Panc1 (cell line): ENCODE measurements at places on chromosomes 2 and 18.

- DNase-seq: no peak
Measured at GRCh38 chr2:190589008-190589407, 54.5 kb upstream of the NEMP2 start.

DNA sequence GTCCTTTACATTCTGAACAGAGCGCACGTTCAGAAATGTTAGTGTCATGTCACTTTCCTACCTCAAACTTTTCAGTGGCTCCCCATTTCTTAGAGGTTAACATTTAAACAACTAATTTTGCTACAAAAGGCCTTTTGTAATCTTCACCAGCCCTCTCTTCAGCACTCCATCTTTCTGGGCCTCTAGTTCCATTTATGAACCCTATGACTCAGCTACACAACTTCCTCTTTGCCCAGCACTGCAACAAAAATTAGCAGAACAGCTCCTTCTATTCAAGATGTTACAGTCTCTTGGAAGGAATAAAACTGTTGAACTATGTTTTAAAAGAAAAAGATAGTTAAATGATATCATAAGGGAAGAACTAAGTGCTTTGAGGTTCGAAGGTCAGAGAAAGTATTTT, 139.9 kb downstream of the VWC2L start:
- no peak for DNase-seq

DNA sequence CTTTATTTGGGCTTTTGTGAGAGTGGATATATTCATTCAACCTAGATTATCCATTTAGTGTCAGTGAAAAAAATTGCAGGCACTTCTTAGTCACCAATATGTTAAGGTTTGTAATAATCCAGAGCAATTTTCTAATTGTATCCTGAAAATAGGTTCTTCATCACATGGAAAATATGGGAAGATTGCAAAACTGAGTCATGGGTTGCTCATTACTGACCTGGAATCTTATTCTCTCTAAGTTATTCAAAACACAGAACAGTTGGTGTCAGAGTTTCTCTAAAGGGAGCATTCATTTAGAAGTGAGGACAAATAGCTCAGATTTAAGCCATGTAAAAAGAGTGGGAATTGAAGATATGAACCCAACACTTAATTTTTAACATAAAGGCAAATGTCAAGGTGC, 181.3 kb downstream of the IKZF2 start:
- DNase-seq: no peak

GRCh38 chr2:168244318-168244717, 3.1 kb downstream of the STK39 start:
- no peak for DNase-seq

DNA sequence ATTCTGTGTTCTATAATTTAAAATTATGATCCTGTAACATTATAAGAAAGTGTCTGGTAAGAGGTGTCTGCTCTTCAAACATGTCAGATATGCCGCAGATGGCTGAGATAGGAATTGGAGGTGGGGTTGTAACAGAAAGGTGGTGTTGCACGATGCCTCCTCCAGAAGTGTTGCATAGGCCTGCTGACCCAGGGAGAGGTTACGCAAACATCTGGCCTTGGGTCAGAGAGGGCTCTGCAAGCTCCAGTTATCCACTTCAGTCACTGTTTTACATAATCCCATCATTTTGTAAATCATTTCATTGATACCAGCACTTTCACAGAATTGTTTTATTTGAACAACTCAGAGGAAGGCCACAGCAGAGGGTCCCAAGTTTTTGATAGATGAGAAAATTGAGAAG, 256.5 kb downstream of the OSR1 start:
- DNase-seq: no peak

DNA sequence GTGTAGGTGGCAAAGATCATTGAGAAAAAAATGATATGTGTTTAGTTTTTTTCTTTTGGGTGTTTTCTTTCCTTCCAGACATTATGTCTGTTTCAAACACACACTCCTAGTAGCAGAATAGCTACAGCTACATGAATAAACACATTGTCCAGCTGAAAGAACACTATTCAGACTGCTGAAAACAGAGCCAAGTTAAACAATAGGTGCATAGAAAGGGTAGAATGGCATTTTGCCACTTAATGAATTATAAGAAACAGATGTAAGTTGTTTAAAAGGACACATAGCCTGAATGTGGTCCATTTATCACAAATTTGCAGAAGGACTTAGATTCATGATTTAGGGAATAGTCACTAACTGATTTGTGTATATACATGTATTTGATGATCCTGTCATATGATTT, 20.1 kb downstream of the CTLA4 start:
- no peak for DNase-seq

DNA sequence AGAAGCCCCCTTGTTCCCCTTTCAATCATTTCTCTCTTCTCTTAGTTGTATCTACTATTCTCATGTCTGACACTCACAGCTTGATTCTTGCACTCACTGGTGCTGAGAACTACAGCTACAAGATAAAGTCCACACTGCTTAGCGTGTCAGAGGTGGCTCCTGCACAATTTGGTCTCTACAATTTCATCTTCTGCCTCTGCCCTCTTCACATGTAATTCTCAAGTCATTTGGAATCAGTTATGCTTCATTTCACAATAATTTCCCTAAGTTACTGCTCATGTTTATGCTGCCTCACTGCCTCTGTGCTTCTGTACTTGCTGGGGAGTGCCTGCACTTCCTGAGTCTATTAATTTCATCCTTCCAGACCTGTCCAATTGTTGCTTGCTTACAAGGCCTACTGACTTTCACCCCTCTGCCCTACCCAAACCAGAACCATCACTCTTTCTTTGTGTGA, 11.6 kb upstream of the NAB1 start:
- no peak for DNase-seq

GRCh38 chr2:100819370-100820272, at the start of gene NPAS2:
Gene NPAS2 (plus strand): TSS chr2:100820139. CDS start chr2:100904755, 84,616 bp downstream.
- no peak for DNase-seq

- no peak for DNase-seq
Measured at GRCh38 chr2:16010951-16011620, 70.7 kb downstream of the MYCN start.

GRCh38 chr2:219356834-219357233, 24.3 kb upstream of the RESP18 start:
- no peak for DNase-seq

DNA sequence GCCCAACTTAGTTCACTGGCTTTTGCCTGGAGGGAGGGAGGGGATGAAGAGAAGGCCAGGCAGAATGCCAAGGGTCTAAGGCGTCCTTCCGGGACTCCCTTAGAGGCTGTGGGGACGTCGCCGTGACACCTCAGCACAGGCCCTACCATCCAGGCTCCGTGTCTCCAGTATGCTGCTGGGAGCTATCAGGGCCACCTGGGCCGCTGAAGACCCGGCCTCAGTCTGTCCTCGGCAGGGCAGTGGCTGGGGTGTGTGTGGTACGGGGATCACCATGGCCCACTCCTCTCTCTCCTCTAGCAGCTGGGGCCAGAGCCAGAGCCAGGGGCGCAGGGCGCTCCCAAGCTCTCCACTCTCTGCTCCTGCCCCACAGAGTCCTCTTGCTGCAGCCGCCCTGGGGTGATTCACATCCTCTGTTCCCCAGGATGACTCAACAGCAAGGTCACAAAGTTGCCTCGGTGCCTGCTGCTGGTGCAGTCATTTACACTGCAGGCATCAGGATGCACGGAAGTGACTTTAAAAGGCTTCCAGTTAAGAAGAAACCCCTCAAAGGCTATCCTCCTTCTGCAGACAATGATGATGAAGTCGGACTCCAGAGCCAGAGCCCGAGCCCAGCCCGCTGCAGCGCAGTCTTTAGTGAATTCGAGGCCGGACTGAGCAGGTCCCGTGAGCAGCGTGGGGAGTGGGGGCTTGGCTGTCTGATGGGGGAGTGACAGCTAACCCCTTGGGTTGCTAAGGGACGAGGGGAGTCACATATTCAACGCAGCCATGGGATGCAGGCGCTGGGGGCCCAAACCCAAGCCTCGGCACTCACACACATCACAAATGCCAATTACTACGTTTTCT, 31.9 kb downstream of the SNORC start:
- peak; percentile 79 for DNase-seq

GRCh38 chr18:76488190-76488589, 6.9 kb downstream of the ZNF516 start:
- no peak for DNase-seq

DNA sequence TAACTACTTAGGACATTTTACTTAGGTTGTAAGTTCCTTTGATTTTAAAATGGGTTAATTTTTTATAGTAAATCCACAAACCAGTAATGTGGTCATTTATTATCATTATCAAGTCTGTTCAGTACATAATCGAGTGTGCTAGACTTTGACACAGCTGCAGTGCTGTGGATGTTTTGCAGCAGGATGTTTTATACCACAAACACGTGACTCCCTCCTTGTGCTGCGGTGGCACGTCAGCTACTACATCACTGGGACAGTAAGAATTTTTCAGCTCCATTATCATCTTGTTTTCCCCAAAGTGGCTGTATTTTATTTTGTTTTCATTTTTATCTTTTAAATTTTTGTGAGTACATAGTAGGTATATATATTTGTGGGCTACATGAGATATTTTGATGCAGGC, 70.0 kb downstream of the ATP9B start:
- DNase-seq: no peak

GRCh38 chr2:129181433-129181832, 798.0 kb upstream of the RAB6C start:
- no peak for DNase-seq

DNA sequence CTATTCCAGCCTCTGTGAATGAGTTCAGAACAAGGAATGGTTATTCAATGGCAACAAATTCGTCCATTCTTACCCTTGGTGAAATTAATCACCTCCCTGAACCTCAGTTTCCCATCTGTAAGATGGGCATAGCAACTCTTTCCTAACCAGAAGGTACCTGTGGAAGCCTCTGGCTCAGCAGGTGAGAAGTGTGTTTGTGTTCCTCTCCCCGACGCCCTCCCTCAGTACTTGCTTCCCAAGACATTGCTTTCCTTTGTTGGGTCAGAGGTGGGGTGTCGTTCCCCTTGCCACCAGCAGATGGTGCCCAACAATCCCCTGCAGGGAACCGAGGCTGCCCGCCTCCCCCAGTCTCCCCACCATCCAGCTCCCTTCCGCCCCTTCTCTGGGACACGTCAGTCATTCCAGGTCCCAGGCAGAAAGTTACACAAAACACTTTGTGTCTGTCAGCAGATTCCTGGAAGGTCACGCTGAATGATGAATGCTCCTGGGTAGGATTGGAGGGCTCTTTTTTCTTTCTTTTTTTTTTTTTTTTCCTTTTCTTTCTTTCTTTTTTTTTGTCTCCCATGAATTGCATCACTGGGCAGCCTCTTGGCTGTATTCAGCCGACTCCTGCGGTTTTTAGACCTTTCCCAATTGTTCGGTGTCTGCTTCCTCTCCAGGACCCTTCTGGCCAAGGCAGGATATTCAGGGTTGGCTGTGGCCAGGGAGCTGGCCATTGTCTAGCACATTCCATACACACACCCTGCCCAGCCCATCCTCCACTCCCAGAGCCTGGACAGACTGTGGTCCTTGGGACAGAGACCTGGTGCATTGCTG, 117.3 kb downstream of the LPIN1 start:
- DNase-seq: peak; percentile 54

DNA sequence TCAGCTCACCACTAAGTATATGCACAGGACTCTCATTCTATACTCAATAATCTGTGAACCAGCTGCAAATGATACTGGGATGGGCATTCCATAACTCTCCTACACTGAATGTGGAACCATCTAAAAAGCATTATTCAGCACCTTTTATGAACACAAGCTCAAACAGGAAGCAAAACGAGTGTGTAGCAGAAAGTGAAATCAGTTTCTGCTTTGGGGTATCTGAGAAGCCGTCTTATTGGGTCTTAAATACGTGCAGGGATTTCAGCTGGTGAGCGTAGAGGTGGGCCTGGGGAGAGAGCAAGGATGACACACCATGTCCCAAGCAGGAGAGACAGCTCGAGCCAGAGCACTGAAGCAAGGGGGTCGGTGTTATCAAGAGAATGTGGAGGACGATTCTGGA, 120.0 kb upstream of the TTN start:
- DNase-seq: no peak

DNA sequence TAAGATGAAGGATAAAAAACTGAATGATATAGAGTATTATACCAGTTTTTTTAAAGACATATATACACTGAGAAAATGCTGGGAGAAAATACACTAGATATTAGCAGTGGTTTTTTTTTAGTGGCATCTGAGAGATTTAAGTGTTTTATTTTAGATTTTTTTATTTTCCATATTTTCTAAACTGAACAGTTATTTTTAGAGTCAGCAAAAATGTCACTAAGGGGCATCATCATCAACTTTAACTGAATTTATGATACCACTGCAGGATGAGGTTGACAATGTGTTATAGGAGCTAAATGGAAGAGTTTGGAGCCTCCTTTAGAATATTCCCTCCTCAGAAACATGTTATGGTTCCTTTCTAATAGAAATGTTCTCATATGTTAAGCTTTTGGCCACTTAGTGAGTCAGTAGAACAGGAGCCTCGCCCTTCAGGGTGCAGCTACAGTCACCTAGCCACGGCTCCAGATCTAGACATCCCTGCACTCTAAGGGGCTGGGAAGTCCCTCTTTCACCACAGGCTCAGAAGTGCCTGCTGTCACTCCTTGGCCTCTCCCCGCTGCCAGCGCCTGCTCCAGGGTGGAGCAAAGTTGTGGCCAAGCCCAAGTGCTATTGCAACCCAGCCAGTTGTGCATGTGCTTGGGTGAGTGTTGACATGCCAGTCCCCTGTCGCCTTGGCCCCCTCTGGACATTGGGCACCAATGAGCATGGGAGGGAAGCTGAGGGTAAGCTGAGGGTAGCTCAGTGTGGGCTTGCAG, 210.7 kb upstream of the RASGRP3 start:
- DNase-seq: no peak

GRCh38 chr2:8677646-8678592, 3.9 kb upstream of the ID2 start:
- no peak for DNase-seq

GRCh38 chr2:54052825-54053718, 62.3 kb upstream of the ACYP2 start:
- DNase-seq: no peak

DNA sequence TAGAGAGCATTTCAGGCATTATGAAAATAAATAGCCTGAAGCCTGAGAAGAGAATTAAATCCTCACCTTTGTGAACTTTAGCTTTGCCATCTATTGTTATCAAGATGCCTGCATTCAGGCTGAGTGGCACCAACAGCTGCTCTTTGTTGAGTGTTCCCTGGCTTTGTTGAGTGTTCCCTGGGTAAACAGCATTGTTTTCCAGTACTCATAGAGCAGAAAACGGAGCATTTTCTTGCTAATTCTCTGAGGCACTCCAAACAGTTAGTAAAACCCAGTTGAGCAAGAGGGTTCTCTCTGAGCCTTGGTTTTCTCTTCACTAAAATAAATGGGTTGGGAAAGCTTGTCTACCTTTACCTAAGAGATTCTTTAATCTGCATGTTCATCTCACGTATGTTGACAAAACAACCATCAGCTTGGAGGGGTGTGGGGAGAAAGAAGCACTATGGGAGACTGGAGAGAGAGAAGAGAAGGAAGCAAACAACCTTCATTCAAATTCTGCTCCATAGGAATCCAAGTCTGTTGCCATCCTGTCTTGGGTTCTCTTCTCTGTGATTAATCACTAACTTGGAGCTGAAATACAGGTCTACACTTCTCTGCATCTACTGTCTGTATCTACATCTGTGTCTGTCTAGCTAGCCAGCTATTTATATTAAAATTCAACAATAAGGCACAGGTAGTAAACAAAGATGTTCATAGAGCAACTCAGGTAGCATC, 567.0 kb upstream of the SOX11 start:
- no peak for DNase-seq

- DNase-seq: no peak
Measured at GRCh38 chr2:31933066-31933465, 77.7 kb downstream of the MEMO1 start.

GRCh38 chr2:114659880-114660279, 217.4 kb downstream of the DPP10 start:
- DNase-seq: no peak

- DNase-seq: no peak
Measured at GRCh38 chr18:48728204-48728833, 189.5 kb downstream of the CTIF start.

GRCh38 chr2:229164545-229165249, 106.4 kb downstream of the PID1 start:
- no peak for DNase-seq
